ENCODE measurements at places on chromosomes 4 and X. TPM values are rescaled to one million over a fixed set of nuclear protein-coding genes. Genes with fewer than 3 reads are reported as not detected.
A peak's percentile ranks its signal among the peaks of the same experiment; 100 is the strongest.

GRCh38 chr4:155566354-155566753 is 100.3 kb upstream of the GUCY1A1 start:
- DNase-seq = peak; percentile 70

GRCh38 chr4:75834095-75834771 is 68.0 kb downstream of the PPEF2 start:
- no peak for DNase-seq

GRCh38 chr4:3043282-3044020 is 30.9 kb downstream of the HTT-AS start:
- DNase-seq = peak; percentile 23

DNA sequence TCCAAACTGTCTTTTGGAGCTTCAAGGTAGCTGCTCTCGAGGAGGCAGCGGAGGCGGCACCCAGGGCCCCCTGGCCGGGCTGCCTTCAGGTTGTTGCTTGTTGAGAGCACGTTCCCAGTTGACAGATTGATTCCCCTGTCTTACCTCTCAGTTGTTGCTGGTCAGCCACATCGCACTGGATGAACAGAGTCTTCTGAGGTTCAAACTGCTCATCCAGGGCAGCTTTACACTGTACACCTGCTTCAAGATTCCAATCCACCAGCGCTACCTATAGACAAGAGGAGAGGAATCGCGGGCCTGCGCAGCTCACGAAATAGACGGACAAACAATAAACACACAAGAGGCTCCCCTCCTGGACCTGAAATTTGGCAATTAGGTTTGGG is 497 bp downstream of the HPGD start:
- DNase-seq = no peak

- peak; percentile 3 for DNase-seq
Measured at GRCh38 chr4:176185051-176185450, 10.3 kb downstream of the SPATA4 start.

The UCP1 gene
- not detected for total RNA-seq

DNA sequence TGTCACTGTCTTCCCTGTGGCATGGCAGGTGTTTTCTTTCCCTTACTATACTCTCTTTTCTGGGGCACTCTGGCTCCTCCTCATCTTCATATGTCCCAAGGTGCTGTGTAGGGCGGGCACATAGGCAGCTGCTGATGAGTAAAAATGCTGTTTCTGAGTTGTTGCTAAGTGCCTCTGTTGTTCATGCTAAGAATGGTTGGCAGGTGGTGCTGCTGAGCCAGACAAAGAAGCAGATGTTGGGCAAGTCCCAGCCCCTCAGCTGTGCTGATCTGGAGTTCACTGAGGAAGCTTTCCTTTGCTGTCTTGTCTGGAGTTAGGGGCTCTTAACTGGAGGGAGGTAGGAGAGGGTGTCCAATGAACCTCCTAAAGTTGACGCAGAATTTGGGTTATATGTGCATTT is 40.6 kb downstream of the HADH start:
- DNase-seq = peak; percentile 59

DNA sequence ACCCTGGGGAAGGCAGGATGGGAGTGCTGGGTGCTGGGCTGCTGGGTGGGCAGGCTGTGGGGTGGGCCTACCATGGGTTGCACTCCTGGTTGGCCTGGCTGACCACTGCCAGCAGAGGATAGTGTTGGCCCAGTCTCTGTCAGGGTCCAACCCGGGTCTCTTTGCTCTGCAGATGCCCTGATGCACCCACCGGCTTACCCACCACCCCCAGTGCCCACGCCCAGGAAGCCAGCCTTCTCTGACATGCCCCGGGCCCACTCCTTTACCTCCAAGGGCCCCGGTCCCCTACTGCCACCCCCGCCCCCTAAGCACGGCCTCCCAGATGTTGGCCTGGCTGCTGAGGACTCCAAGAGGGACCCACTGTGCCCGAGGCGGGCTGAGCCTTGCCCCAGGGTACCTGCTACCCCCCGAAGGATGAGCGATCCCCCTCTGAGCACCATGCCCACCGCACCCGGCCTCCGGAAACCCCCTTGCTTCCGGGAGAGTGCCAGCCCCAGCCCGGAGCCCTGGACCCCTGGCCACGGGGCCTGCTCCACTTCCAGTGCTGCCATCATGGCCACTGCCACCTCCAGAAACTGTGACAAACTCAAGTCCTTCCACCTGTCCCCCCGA is 14.2 kb upstream of the ADD1 start:
- DNase-seq = no peak

GRCh38 chrX:54413753-54414152 is 26.5 kb upstream of the TSR2 start:
- DNase-seq = peak; percentile 75

The ZNF732 gene
- total RNA-seq = not detected

The KIT gene
- 0.48 TPM for total RNA-seq

GRCh38 chr4:61604054-61604453 is 403.9 kb downstream of the ADGRL3 start:
- DNase-seq = no peak

GRCh38 chr4:30945586-30945985 is 225.4 kb downstream of the PCDH7 start:
- DNase-seq = no peak

- DNase-seq = no peak
Measured at GRCh38 chr4:30696191-30696590, 24.0 kb upstream of the PCDH7 start.

- DNase-seq = peak; percentile 2
Measured at GRCh38 chrX:154304846-154305245, 9.3 kb downstream of the TKTL1 start.

GRCh38 chr4:81555489-81555888 is 83.8 kb upstream of the RASGEF1B start:
- DNase-seq = no peak

- DNase-seq = no peak
Measured at GRCh38 chr4:133960975-133961374, 240.6 kb downstream of the PABPC4L start.

DNA sequence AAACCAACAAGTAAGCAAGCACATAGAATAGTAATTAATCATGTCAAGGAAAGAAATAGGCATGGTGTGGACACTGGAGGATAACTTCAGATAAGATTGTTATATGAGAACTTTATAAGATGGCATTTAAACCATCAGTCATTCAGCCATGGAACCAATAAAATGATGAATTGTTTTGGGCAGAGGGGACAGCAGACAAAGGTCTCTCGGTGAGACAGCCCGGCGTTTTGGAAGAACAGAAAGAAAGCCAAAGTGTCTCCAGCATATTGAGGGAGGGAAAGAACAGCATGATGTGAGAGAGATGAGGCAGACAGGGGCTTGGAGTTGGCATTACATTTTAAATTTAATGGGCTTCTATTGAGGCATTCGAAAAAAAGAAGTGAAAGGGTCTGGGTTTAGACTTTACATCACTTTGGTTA is 883 bp upstream of the PPM1K start:
- DNase-seq = no peak

- DNase-seq = peak; percentile 39
Measured at GRCh38 chr4:52912608-52913007, 50.5 kb downstream of the RASL11B start.

- DNase-seq = peak; percentile 15
Measured at GRCh38 chr4:89724716-89725115, 112.2 kb downstream of the SNCA start.

The ETDB gene
- total RNA-seq = not detected

DNA sequence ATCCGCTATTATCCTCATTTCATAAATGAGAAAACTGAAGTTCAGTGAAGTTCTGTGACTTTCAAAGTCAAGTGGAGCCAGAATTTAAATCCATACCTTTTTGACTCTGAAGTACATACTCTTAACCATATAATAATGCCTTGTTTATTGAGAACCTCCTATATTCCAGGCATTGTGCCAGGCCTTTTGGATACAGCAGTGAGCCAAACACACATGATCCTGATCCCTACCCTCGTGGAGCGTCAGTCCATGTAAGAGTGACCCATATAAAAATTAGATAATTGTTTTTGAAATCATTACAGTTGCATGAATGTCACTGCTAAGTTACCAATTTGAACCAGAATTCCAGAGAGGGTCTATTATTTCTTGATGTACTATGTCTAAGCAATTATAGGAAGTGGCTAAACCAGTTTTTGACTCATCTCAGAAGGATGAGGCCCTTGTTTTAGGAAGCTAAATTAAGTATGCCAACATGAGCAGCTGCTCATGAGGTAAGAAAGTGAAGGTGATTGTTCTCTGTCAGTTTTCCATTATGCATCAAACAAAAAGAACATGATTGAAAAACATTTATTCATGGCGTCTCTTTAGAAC is 289.5 kb downstream of the GLUD2 start:
- DNase-seq = peak; percentile 0

The DGAT2L6 gene
- not detected for total RNA-seq

The RPL10 gene
- total RNA-seq = 3,972 TPM

The DMRTC1 gene
- not detected for total RNA-seq

DNA sequence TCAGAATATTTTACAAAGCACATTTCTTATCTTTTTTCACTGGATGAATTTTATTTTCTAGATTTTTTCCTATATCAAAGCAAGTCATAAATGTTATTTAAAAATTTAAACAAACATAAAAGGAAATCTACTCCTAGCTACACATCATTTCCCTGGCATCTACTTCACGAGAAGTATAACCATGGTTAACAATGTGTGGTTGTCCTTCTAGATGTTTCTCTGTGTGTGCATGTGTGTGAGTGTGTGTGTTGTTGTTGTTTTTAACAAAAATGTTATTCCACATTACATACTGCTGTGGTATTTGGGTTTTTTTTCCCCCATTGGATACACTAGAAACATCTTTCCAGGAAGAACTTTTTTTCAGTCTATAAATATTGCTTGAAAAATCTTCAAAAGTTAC is 103.1 kb downstream of the CHIC2 start:
- DNase-seq = no peak

- DNase-seq = no peak
Measured at GRCh38 chr4:110137829-110138228, 60.6 kb downstream of the ELOVL6 start.

DNA sequence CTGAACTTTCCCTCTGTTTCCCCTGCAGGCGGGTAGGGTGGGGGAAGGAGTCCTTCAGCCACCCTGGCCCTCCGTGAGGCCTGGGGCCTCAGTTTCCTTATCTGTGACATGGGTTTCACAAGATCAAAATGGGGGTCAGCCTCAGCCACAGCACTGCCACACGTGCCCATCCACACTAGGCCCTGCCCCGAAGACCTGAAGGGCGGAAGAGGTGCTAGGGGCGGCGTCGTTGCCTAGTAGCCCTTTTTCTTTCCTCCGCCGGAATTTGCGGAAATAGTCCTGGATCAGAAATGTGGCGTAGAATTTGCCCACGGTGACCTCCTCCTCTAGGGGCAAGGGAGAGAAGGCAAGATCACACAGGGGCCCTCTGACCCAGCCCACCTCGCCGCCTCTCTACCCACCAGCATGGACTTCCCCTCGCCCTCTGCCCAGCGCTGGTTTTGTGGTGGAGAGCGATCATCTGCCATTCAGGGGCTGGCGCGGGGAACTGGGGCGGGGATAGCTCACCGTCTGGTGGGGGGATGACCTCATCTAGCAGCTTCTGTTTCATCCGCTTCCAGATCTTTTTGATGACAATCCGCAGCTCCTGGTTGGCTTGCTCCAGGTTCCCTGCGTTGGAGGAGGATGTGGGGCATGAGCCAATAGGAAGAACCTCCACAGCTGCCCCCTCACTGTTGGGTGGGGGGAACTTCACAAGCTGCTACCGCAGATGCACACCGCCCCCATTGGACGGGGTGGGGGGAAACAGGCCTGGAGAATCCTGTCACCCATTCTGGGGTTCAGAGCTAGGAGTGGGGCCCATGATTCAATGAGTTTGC is 9.7 kb upstream of the SYP start:
- no peak for DNase-seq

The MAGEC2 gene
- total RNA-seq = 184 TPM

GRCh38 chr4:53349091-53349491 is 16.8 kb downstream of the SCFD2 start:
- no peak for DNase-seq

The BEND2 gene
- not detected for total RNA-seq

The ALAS2 gene
- total RNA-seq = not detected

GRCh38 chr4:153502584-153502983 is 36.4 kb downstream of the TMEM131L start:
- no peak for DNase-seq

DNA sequence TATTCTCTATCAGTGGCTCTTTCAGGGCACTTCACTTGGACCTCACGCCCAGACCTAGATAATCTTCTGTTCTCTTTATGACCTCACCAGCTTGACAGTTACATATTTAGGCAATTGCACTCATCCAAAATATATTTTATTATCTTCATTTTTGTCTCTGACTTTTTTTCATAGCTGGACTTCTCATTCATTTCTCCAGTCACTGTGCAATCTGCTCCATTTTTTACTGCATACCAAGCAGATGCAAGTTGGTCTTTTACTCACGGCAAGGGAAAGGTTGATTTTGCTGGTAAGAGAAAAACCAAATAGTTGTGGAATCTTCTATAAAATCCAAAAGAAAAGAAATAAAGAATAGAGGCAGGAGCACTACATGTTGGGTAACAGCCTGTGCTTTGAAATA is 31.7 kb downstream of the MAD2L1 start:
- DNase-seq = no peak

Data from RPMI7951 (cell line).